ENCODE measurements at places on chromosomes 2 and 18.

GRCh38 chr18:10860382-10860781, 289.0 kb downstream of the PIEZO2 start:
- DNase-seq = no peak

- DNase-seq = no peak
Measured at GRCh38 chr2:3483227-3483985, 35.9 kb downstream of the ADI1 start.

GRCh38 chr18:10536280-10536679, 10.5 kb downstream of the NAPG start:
- DNase-seq = no peak

DNA sequence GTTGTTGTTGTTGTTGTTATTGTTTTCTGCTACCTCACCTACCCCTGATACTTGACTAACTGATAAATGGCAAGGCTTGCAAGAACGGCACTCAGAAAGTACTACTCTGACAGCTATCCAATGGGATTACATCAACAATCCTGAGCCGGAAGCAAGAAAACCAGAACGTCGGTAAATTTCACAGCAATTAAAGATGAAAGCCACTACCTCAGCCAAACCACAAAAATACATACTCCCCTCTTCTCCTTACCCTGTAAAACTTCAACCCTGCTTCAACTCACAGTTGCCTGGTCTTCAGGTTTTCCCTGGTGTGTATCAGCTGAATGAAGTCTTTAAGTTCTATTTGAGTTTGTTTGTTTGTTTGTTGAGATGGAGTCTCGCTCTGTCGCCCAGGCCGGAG, 293.7 kb upstream of the RND3 start:
- DNase-seq = no peak

GRCh38 chr2:191386938-191387536, 141.8 kb downstream of the MYO1B start:
- no peak for DNase-seq

GRCh38 chr2:75465317-75465984, 95.3 kb downstream of the EVA1A start:
- DNase-seq = no peak

DNA sequence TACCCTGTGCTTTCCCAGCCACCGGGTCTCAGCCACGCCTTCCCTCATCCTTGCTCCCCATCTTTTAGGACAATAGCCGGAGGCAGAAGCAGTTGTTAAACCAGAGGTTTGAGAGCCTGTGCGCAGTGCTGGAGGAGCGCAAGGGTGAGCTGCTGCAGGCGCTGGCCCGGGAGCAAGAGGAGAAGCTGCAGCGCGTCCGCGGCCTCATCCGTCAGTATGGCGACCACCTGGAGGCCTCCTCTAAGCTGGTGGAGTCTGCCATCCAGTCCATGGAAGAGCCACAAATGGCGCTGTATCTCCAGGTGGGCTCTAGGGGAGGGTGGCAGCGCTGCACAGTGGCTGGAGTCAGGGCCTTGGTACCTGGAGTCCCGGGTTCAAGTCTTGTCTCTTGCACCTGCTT, 2.7 kb downstream of the UCN start:
- DNase-seq = no peak

- DNase-seq = no peak
Measured at GRCh38 chr18:53457068-53457467, 767.4 kb downstream of the MBD2 start.

Measured in GM12864 (cell line).